ENCODE measurements at places on chromosomes 5 and 9.
A peak's percentile ranks its signal among the peaks of the same experiment; 100 is the strongest.

DNA sequence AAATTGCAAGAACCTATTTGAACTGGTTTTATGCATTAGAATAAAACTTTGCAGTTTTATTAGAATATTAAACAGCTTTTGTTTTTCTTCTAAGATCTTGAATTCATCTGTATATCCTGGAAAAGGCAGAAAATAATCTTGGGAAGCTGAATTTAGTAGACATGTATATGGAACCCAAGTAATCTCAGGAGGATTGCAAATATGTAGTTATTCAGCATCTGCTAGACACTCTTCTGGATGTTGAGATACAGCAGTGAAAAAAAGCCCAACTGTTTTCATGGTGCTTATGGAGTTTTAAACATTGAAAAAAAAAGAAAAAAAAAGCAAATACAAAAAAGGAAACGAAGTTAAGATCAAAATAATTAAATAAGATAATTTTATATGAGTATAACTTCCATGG lies 922.2 kb upstream of the SEMA6A start:
- no peak for DNase-seq

DNA sequence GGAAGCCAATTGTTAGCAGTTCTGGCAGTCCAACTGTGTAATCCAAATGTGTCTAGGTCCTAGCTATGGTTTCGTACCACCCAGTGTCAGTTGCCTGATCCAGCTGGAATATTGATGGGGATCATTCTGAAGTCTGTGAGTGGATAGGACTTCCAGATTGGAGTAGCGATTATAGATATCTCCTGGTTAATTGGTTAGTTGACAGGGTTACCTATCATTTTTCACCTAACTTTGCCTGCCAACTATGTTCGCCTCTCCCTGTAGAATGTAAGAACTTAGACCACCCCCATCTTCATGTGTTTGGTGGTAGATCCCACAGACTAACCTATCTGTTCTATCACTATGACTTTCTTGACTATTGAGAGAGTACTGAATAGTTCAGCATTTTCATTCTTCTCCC lies 59.9 kb downstream of the TEK start:
- DNase-seq: no peak

- no peak for DNase-seq
Observed at GRCh38 chr9:36832164-36832795, 201.8 kb downstream of the PAX5 start.

DNA sequence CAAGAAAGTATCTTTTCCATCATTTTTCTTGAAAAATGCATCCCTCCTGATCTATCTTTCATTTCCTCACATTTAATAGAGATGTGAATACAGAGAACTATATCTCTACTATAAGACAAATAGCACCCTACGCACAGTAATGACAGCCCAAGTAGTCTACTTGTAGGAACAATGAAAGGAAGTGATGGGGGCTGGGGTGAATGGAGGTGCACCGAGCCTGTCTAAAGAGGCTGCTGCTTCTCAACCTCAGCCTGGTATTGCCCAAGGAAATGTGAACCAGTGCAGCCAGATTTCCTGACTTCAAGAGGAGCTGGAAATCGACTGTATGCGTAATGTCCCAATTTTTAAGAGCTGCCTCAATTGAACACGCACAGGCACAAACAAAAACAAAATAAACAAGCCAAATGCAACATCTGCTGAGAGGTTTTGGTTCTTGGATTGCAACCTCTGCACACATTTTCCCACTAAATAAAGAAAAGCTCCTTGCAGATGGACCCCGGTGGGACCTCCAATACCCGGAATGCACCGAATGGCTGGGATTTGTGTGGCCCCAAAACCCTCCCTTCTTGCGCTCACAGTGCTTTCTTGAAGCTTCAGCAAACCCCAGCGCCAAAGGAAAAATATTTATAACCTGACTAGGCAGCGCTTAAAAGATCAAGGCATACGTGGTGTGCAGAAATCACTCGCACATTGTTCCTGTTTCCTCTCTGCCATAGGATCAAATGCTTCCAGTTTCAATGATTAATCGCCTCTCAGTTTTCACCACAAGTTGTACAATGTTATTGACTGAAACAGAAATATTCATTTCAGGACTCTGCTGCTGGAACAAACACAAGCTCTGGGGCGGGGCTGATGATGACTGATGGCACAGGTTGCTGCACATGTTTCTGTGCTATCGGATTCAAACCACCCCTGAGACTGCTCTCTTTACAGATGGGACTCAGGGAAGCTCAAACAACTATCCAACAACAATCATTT lies 68.3 kb downstream of the KCNIP1 start:
- DNase-seq: no peak

DNA sequence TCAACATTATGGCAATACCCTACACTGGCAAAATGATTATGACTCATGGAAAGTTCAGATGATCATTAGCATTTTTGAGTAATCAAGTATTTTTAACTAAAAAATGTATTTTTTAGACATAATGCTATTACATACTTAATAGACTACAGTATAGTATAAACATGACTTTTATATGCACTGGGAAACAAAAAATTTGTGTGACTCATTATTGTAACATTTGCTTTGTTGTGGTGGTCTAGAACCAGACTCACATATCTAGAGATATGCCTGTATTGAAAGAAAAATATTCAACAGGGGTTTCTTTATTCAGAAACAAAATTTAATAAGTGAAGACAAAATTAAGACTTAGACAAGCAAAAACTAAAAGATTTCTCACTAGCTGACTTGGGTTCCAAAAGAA lies 385.3 kb upstream of the RIOK2 start:
- no peak for DNase-seq

- no peak for DNase-seq
Observed at GRCh38 chr5:60365001-60365400, 335.0 kb downstream of the DEPDC1B start.

GRCh38 chr9:84513473-84513872 lies 156.1 kb upstream of the NTRK2 start:
- no peak for DNase-seq

GRCh38 chr5:144307736-144308135 lies 137.1 kb downstream of the KCTD16 start:
- DNase-seq: no peak

- no peak for DNase-seq
Observed at GRCh38 chr5:148911386-148911785, 85.0 kb downstream of the ADRB2 start.

GRCh38 chr5:169651526-169651925 lies 14.5 kb downstream of the DOCK2 start:
- DNase-seq: no peak

DNA sequence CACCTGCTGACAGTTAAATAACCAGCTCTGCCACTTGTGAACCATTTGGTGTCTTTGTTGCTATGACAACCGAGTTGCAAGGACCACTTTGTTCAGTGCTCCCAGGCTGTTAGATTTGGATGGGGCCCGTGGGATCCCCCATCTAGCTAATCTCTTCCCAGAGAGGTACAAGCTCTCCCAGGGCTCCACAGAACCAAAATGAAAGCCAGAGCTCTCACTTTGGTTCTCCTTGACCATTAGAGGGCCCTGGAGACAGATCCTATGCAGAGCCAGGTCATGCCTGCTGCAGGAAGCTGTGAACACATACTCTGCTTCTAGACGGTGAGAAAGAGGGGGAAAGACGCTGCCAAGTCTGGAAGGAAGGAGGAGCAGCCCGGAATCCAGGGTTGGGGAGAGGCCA lies 224.6 kb downstream of the GABBR2 start:
- DNase-seq: no peak

GRCh38 chr5:111530298-111530740 lies 18.0 kb upstream of the STARD4 start:
- peak; percentile 74 for DNase-seq

DNA sequence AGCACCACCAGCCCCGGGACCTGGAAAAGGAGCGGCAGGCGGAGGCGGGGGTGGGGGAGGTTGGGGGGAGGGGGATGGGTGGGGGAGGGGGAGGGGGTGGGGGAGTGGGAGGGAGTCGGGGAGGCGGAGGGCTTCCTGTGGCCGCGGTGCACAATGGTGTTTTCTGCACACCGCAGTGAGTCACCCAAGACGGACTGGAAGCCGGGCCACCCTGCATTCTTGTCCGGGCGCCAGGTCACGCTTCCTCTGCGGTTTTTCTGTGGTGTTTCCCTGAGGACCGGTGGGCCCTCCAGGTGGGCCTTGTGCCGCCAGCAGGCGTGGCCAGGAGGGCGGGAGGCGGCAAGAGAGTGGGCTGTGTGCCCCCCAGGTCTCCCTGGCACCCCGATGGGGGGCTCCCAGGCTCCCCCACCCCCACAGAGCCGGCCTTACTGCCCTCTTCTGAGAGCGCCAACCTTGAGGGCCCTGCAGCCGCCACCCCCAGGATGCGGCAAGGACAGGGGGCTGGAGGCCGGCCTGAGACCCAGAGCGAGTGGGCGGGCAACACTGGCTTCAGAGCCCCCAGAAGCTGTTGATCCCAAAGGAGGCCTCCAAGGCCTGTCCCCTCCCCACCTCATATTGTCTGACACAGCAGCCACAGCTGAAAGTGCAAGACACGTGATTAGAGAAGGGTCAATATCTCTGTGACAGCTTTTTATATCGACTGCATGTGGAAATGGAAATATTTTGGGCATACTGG lies 11.1 kb downstream of the EXD3 start:
- DNase-seq: no peak

- DNase-seq: no peak
Observed at GRCh38 chr5:17772232-17772631, 138.0 kb downstream of the TAF11L14 start.

DNA sequence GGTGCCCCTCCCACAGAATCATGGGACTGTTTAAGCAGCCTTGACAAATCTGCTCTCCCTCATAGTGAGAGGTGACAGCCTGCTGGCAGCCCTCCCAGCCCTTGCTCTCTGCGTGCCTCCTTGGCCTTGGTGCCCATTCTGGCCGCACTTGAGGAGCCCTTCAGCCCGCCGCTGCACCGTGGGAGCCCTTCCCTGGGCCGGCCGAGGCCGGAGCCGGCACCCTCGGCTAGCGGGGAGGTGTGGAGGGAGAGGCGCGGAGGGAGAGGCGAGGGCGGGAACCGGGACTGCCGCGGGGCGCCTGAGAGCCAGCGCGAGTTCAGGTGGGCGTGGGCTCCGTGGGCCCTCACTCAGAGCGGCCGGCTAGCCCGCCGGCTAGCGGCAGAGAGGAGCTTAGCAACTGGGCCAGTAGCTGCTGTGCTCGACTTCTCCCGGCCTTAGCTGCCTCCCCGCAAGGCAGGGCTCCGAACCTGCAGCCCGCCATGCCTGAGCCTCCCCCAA lies 125.9 kb upstream of the MYO10 start:
- no peak for DNase-seq

DNA sequence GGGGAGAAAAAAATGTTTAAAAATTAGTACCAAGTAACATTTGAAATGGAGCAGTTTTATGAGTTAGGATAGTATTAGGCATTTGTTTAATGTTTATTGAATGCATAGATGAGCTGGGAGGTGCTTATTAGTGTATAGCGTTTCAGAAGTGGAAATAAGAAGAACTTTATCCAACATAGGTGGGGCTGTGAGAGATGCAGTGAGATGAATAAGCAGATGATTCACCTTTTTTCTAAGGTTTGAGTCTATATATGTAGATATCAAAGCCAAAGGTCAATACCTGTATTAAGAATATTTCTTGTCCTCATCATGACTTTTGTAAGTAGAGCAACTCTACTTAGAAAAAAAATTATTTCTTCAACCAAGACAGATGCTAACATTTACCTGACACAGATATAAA lies 54.6 kb upstream of the POU4F3 start:
- no peak for DNase-seq

GRCh38 chr5:43839218-43839617 lies 236.2 kb downstream of the NNT start:
- no peak for DNase-seq

DNA sequence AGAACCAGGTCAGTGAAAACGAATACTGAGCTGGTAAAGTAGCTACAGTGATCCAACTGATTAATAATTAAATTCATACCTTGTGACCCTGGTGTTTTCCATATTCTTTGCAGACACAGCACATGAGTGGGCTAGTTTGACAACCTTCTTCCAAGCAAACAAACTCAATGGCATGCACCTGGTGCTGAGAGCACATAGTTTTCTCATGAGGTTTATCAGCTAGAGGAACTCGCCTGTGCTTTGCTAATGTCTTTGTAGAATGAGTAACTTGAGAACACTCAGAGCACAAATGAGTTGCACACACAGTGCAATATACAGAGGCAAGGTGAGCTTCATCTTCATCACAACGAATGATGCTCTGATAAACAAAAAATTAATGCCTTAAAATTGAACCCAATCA lies 12.6 kb downstream of the TRIM23 start:
- DNase-seq: no peak

DNA sequence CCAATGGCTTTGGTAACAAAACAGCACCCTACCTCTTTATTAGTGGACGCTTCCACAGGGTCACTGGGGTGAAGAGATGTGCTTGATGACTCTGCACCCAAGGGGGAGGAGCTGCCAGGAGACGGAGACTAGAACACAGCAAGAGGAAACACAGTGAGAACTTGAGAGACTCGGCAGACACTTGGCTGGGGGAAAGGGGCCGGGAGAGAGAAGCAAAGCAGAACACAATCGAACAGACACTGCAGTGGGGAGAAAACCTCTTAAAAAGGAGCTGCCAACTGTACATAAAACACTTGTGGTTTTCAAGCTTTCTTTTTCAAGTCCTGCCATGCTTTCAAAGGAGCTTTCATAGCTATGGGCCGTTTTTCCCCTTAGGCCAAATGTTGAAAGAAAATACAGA lies 151.0 kb downstream of the ENTREP1 start:
- no peak for DNase-seq

DNA sequence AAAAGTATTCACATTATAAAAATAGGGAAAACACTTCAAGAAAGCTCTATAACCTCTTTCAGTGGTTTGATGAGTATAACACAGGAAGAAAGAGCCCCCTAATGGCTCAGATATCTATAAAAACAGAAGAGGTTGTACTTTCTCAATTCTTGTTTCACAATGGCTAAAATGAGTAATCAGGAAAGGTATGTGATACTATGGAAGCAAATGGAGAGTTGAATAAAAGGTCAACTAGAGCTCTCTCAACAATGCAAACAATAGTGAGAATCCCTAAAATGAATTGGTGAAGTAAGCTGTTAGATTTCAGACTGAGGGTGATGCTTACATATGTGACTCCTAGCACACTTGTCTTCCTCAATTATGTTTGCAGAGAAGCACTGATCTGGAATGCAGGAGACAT lies 584.6 kb upstream of the CDH18 start:
- no peak for DNase-seq

DNA sequence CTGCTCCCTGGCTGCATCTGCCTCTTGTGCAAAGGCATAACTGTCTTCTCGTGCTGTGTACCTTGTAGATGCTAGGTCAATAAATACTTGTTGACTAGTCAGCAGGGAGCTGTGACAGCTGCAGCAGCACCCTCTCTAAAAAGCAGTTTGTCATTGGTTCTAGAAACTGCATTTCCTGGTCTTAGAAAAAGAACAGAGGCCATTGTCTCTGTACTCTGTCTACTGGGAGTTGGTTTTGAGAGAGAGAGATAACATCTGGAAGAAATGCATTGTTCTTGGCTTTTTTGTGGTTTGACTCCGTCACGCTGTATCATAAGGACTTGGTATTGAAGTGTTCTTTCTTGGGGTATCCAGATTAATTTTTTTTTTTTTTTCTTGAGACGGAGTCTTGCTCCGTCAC lies 32.3 kb downstream of the SH3GLB2 start:
- no peak for DNase-seq

- DNase-seq: peak; percentile 51
Observed at GRCh38 chr9:136107155-136107952, 11.3 kb downstream of the TMEM250 start.

GRCh38 chr5:110896901-110897300 lies 158.1 kb downstream of the SLC25A46 start:
- DNase-seq: no peak

Data from CD4-positive, CD25-positive, alpha-beta regulatory T cell (primary cell).